Fibroblast of mammary gland (primary cell): ENCODE measurements at places on chromosomes 1 and 21.

DNA sequence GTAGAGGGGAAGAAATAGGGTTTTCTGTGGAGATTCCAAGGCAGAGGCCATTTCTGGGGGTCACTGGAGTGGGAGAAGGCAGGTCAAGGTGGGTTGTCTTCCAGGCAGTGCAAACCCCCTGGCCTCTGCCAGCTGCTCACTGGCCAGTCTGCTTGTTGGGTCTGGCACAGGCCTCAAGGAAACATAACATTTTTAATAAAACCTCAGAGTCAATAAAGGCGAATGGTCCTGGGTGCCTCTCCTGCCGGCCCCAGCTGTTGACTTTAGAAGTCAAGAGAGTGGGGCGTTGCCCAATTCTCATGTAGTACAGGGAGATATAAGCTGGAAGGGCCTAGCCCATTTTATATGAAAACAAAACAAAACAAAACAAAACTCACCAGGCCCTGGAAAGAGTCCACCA lies 36.6 kb downstream of the RUNX3 start:
- no peak for DNase-seq

DNA sequence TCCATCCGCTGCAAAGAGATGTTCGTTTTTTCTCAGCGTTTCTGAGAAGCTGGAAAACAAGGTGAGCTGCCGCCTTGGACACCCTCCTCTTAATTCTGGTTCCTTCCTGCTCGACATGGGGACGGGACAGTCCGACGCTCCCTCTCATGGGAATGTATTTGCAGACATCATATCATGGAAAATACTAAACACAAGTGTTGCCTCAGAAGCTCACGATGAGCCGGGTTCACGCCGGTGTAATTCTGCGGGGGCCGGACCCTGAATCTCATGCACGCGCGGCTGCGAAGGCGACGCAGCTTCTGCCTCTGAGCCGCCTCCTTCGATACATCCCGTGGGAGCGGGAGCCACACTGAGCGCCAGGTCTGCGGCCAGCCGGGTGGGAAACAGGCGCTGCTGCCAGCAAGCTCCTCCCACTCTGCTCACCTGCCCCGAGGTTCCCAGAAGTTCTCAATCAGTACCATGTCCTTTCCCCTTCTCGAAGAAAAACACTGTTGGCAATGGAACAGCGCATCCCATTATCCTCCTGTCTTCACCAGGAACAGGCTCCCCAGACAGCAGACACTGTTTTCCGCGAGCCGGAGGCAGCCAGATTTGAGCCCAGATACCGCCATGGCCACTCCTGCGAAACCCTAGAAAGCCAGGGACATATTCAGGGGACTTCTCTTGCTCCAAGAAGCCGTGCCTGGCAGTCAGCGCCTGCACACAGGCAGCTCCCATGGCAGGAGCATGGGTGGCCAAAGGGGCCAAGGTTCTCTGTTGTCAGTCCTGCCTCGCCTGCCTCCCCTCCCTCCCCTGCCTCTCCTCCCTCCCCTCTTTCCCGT lies 98.0 kb downstream of the WDR4 start:
- DNase-seq, result no peak

DNA sequence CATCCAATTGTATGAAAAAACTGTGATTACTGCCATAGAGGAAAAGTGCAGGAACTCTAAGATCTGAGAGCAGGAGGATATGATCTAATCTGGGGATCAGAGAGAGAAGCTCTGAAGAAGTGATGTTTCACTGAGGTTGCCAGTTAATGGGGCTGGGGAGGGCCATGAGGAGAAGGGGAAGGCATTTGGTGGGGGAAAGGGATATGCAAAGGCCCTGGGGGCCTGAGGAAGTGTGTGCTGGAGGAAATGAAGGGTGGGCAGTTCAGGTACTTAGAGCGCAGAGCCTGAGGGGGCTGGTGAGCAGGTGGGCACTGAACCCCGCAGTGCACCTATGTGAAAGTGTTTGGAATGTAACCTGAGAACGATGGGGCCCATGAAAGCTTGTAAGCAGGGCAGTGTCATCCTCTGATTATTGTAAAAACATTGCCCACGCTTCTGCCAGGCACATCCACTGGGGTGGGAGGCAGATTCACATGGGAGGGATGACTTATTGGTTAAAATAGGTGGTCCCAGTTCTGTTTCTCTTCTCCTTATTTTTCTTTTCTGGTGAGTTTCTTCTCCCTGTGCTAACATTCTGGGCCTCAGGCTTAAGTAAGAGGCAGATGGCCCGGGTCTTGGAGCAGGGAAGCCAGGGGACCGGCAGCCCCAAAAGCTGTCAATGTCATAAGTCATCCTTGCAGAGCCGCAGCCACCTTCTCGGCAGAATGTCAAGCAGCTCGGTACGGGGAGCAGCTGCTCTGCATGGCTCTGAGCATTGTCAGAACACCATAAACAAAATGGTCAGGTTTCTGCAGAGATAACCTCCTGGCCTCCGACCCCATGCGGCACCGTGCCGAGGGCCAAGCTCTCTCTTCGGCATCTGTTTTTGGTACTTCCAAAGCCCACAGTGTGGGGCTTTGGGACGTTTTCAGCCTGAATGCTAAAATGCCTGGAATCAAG lies 492.0 kb upstream of the VAMP3 start:
- DNase-seq, result no peak

DNA sequence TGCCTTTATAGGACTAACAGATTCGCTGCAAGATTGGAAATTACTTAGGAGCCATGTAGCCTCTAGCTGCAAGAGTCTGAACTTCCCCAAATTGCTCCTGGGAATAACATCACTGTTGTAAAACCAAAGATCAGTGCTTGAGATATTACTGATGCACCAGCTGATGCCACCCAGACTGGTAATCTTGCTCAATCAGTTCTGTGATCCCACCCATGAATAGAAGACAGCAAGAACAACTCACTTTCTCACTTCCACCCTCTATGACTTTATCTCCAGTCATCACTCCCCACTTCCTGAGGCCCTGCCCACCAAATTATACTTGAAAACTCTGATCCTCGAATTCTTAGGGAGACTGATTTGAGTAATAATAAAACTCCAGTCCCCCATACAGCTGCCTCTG lies 1011.1 kb downstream of the PLA2G4A start:
- DNase-seq, result no peak

DNA sequence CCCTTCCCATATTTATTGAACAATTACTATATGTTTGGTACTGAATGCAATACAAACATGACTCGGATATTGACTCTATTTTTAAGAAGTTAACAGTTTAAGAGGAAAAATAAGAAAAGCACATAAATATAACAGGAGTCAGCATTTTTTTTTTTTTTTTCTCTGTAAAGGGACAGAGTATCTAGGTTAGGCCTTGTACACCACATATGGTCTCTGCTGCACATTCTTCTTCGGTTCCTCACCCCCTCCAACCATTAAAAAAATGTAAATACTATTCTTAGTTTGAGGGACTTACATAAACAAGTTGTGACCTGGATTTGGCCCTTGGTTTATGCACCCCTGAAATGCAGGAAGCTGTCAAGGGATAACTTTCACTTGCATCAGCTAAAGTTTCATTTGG lies 40.4 kb downstream of the PHC2 start:
- peak; percentile 60 for DNase-seq

GRCh38 chr1:211381481-211382181 lies 55.0 kb downstream of the TRAF5 start:
- no peak for DNase-seq

DNA sequence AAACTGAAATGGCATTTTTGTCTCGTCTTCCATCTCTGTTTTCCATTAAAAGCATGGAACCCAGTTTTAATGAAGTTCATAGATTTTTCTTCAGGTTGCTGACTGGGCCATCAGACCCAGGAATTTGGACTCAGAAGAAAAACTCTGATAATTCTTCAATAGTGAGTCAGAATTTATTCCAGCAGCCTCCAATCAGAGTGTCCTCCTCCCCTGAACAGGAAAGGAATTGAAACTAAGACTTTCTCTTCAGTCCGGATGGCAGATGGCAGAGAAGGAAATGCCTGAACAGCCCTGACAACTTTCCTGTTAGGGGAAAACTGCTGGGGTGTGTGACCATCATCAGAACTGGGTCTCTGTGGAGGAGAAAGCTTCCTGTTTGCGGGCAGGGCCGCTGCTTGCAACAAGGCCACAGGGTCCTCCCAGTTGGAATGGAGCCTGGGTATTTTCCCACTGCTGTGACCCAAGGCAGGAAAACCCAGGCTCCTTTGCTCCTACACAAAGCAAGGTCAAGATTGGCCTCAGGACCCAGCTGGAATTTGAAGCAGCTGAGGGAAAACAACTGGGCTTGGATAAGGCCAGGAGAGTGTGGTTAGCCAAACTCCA lies 20.7 kb downstream of the CD34 start:
- peak; percentile 69 for DNase-seq

DNA sequence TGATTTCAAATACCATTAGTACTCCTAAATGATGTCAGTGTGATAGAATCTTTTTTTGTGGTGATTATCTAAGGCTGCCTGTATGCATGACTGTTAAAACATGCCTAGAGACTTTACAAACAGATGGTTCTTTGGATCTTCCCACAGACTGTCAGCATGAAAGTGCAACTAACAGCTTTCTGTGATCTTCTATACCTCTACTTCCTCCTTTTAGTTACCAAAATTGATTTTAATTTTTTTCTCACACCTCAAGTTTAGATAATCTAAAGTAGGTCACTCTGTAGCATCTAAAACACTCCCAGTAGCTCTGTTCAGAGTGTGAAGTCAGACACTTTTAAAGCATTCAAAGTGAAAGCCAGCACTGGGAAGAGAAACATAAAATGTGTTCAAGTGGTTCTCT lies 534.5 kb downstream of the PTPRC start:
- DNase-seq, result peak; percentile 6

DNA sequence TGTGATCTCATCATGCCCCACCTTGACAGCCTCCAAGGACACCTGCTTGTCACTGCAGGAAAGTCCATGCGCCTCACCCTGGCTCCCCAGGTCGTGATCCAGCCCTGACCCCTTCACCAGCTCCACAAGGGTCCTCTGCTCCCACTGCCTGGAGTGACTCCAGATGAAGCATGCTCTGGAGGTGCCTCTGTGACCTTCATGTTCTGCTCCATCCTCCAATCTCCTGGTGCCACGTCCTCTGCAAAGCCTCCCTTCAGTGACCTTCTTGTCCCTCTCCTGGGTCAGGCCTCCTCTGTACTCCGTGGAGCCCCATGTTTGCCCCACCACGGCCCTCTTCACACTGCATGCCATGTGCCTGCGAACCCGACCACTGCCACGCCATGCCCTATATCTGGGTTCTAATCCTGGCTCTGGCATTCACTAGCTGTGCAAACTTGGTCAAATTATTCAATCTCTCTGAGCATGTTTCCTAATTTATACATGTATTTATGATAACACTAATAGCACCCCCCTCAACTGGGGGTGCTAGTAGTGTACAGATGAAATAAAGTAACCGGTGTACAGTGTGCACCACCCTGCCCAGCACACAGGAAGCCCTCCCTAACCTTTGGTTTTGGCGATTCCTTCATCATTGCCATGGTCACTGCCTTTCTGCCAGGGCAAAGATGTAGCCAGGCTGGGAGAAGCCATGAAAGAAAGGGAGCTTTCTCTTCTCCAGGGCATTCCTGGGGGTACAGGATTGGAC lies 77.4 kb downstream of the STUM start:
- DNase-seq, result no peak

GRCh38 chr1:193677874-193678273 lies 491.5 kb upstream of the B3GALT2 start:
- DNase-seq, result no peak
